Activated T-helper 2 cell treated with anti-CD3 and anti-CD28 coated beads, Interferon-gamma antibody, Interleukin-2, Interleukin-4, amounts not matched to agents 10 μg/mL and 5 μg/mL and 100 μg/mL, durations not matched to agents 14 hours and 24 hours and 36 hours (primary cell): ENCODE measurements at places on chromosomes 6 and 20.

- no peak for DNase-seq
These were observed 40.1 kb upstream of the CARMIL1 start for GRCh38 chr6:25239059-25239458.

GRCh38 chr6:31965700-31966099 lies 6.2 kb downstream of the DXO start:
- no peak for DNase-seq

DNA sequence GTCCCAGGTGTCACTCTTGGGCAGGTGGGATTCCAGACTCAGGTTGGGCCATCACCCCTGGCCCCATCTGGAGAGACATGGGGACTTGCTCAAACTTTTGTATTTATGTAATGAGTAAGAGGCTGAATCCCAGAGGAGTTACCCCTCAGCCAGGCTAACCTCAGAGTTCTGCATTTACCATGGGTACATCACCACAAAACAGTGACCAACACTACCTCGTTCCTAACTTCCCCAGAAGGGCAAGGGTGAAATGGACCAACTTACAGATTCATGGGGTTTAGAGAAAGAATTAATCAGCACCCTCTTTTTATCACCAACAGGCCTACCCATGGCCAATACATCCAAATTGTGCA lies 259.9 kb upstream of the MARCKS start:
- no peak for DNase-seq

DNA sequence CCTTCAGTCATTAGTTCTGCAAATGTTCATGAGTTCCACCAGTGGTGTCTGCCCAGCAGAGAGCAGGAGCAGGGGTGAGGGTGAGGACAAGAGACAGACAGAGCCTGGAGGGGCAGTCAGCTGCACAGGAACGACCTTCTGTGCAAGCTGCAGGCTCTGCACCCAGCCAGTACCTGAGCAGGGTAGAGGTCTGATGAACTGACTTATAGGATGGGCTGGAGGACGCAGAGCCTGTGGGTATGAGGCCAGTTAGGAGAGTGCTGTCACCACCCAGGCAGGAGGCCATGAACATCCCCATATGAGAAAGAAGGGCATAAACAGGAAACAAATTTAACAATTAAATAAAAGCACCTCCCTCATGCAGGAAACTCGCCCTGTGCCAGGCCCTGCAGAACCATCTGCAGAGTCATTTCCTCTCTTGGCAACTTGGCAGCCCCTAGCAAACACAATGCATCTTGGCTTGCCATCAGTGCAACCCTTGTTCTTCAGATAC lies 17.9 kb downstream of the C6orf15 start:
- DNase-seq: no peak

- peak; percentile 76 for DNase-seq
These were observed 810 bp upstream of the PRIM2 start for GRCh38 chr6:57316581-57317059.

GRCh38 chr6:156767603-156768467 lies 9.3 kb upstream of the ARID1B start:
- DNase-seq: no peak

- DNase-seq: no peak
These were observed 47.3 kb downstream of the GJA1 start for GRCh38 chr6:121482751-121483150.

DNA sequence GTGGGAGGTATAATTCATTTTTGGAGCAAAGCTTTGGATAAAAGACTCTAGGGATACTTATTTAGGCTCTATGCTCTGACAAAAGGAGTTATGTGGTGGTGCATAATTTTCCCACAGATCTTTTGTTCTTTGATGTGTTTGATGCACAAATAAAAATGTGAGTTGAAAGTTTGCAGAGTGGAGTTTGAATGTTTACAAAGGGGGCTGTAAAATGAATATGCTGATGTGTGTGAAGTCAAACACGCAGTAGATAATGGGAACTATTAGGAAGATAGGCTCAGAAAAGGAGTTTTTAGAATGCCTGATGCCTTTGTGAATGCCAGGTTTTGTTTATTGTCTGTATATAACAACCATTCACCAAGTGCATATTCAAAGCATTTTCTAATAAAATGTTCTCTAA lies 545.0 kb upstream of the EPHA7 start:
- DNase-seq: no peak

DNA sequence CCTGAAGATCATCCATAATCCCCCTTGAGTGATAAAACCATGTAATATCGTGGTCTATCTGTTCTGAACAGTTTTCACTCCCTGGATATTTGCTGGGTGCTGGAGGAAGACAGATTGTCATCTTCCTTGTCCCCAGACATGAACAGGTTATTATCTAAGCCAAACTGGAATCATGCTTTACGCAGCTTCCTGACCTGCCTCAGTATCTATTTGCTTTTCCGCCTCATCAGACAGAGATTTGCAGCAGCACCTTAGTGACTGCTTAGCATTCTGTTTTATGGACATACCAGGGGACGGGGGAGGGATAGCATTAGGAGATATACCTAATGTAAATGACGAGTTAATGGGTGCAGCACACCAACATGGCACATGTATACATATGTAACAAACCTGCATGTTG lies 124.6 kb downstream of the SLC23A2 start:
- no peak for DNase-seq

- DNase-seq: no peak
These were observed 225.2 kb downstream of the SAMD5 start for GRCh38 chr6:147733686-147734085.

DNA sequence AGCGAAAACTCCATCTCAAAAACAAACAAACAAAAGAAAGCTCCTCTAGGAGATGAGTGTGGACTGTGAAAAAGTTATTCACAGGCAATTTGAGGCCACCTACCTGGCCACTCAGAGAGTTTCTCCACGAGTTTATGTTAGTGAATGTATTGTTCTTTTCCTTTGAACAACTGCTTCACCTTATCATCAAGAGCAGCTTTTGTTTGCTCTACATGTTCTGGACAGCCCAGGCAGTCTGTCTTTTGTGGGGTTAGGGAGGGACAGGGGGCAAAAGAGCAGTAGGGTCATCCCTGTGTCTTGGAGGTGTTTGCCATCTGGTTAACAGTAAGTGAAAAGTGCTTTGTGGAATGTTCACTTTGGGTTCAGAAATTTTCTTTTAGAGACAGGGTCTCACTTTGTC lies 8.0 kb downstream of the CASS4 start:
- DNase-seq: no peak

DNA sequence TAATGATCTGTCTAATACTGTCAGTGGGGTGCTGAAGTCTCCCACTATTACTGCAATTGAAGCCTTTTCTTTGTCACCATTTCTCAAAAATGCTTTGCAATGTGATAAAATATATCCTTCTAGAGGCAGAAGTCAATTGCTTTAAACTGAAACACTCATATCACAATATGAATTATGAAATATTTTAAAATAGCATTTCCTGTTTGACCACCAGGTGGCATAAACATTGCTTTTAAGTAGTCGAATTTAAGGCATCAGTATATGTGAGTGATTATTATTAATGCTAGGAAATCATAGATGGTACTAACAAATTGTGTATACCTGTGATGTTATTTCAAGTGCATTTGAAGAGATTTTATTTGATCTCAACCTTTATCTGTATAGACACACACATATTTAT lies 87.5 kb downstream of the MEI4 start:
- DNase-seq: no peak

DNA sequence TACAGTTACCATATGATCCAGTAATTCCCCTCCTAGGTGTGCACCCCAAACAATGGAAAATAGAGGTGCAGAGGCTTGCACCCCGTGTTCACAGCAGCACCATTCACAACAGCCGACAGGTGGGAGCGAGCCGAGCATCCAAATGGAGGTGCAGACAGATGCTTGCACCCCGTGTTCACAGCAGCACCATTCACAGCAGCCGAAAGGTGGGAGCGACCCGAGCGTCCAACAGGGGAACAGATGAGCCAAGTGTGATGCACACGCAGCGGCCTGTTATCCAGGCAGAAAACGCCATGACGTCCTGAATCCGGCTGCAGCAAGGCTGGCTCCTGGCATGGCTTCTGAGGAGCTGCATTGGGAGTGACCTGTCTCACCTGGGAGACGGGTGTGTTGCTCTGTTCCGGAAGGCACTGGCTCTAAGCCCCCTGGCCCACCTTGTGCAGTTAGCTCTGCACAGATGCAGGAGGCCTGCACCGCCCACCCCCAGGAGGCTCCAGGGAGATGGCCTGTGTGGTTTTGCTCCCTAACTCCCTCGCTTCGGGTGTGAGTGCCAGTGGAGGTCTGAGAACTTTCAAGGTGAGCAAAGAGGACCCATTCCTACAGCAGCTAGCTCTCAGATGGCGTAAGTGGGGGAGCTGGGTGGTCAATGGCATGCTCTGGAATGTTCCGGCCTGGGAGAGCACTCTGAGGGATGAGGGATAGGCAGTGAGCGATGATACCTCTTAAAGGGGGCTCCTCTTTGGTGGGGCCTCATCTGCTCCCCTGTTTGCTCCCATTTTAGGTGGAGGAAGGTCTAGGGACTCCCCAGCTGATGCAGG lies 47.8 kb upstream of the FRMD1 start:
- no peak for DNase-seq

GRCh38 chr20:61776491-61777075 lies 289.1 kb downstream of the TAF4 start:
- no peak for DNase-seq

DNA sequence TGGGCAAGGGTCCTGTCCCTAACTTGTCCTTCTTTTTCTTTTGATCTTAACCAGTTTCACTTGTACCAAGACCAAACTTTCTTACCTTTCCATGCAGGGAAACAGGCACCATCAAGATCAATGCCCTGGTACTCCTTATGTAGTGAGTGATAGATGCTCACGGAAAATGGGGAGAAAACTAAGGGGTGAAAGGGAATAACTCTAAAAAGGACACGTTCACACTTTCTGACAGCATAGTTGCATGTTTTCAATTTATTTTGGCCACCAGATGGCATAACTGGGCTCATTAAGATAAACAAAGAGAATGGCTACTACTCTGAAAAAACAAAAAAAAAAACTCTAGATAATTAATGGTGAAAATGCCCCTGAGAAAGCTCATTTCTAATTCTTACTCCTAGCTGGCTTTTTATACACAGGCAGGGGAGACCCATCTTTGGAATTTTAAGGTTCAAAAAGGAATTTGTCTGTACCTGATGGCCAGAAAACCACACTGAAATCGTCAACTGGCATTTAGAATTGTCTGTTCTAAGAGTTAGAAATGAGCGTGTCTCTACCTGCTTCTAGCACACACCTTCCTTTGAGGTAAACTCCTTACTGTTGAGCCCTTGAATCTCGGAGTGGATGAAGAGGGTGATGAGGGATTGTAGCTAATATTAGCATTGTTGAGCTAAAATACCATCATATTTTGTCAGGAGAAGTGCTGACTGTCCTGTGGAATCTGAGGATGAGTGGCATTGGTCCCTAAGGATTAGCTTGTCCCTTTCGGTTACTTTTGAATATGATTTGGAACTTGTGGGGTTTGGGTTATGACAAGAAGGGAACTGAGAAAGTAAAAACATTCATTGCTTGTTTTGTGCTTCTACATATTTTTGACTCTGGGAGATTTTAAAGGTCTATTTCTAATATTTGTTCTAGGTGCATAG lies 62.2 kb upstream of the DDR1 start:
- DNase-seq: no peak

DNA sequence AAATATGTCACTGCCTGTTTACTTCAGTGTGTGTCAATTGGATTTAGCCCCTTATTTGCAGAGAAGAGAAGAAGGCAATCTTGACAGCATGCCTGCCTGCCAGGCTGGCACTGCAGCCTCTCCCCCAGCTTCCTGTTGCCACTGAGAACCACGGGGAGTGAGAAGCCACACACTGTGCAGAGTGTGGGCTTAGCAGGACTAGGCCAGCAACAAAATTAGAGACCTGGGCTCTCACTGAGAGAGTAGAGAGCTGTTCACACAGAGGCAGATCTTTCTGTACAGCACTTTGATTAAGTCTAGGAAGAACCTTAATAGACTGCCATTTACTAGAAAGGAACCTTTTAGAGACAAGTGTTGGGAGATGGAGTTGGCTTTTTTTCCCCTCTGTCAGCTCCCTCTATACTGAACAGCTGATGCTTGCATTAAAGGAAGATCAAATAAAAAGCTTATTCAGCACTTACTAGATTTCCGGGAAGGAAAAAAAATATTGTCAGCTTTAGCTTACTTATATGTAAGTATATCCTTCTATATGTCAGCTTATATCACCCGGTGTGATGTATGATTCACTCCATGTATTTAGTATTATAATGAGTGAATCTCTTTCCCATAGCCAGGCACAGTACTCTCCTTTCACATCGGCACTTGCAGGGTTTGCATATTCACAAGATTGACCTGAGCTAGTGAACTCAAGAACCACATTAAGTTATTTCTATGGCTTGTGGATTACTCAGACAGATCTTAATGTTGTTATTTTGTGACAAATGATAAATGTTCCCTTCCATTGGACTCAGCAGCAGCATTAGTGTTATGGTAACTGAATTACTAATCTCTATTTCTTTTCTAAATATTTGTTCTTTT lies 851.0 kb upstream of the EPHA7 start:
- no peak for DNase-seq

DNA sequence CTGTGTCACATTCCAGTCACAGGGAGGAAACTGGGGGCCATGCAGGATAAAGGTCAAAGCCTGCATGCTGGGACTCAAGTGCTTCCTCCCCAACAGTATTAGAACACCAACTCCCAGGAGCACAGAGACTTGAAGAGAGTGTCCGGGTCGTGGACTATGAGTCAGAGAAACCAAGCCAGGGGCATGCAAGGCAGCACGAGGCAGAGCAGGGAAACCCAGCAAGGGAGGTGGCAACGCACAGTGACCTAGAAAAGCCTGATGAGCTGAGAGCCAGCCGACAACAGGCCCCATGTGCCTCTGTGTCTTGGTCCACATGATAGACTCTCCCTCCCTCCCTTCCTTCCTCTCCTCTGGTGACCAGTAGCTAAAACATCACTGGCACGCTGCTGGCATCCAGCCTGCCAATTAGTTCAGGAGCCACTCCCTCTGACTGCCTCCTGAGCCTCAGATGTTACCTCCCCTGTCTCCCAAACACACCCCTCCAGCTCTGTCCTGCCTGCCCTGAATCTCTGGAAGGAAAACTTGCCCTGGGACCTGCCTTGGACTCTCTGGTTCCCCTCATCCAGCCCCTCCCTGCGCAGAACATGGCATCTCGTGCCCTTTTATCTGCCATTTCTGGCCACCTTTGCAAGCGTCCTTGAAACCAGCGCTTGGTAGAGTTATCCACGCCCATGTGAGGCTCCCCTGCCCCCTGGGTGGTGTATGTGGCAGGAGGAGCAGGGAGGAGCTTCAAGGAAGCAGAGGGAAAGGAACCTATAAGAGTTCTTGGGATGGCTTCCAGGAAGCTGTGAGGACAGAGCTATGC lies 16.2 kb upstream of the RNF39 start:
- no peak for DNase-seq

GRCh38 chr20:24518515-24518914 lies 49.1 kb downstream of the SYNDIG1 start:
- no peak for DNase-seq

DNA sequence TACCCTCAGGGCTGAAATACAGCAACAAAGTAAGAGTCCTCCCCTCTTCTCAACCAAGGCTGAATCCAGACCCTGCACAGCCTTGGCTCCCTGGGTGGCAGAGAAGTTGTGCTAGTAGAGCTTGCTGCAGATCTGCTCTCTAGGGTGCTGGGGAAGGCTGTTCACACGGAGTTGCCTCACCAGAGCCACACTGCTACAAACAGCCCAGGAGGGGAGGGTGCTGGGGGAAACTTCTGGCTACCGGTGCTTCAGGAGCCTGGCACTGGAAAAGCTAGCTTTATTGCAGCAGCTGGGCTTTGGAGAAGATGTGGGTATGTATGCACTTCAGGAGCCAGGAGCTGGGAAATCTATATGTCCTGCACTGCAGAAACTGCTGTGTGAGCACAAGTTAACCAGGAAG lies 37.6 kb upstream of the SUPT3H start:
- no peak for DNase-seq

GRCh38 chr20:46253391-46253790 lies 54.9 kb downstream of the CDH22 start:
- DNase-seq: no peak
